ENCODE measurements at places on chromosomes 1 and 21.

DNA sequence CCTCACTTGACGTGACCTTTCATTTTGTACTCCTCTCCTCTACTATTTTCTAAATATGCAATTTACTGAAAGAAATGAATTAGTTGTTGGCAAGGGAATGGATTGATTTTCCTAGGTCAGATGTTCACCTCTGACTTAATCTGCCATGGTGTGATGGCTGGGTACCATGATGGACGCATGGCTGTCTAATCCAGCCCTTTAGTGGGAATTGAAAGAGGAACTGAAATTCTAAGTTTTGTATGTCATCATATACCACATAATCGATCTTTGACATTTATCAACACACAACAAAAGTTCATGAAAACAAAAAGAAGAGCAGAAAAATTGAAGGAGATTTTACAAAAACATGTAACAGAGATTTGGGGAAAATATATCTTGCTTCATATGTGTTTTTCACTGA, 331.3 kb upstream of the SNX7 start:
- no peak for DNase-seq

DNA sequence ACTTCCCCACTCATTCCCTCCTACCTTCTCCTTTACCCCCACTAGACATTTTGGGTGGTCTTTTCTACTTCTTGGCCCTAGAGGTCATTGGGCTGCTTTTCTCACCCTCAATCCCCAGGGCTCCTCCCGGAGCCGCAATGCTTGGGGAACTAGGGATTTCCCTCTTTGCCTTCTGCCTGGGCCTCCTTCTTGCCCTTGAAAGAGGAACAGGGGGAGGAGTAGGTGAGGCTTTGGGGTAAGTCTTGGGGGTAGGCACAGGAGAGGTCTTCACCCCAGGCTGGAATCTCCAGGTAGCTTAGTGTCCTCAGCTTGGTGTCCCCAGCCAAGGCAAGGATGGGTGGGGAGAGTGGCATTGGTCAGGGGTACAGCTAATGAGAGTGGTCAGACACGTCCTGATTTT, 56.2 kb upstream of the EPS8L3 start:
- DNase-seq, result no peak

GRCh38 chr1:2598329-2598931, 11.9 kb downstream of the PRXL2B start:
- DNase-seq, result no peak

- DNase-seq, result no peak
Observed at GRCh38 chr1:193310564-193310963, 124.2 kb upstream of the B3GALT2 start.

DNA sequence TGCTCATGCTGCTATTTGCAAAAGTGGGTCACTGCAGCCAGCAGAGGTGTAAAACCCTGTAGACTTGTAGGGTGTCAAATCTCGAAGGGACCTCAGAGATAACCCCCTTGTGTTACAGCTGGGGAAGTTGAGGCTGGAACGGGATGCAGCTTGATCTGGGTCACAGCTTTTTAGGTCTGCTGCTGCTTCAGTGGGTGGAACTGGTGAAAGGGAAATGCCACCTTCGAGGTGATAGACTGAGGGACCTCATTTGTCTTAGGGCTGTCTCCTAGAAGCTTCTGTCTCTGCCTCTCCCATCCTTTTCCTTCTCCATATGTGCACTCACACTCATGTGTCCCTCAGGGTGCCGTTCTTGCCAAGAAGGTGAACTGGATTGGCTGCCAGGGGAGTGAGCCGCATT, 35.4 kb downstream of the QSOX1 start:
- DNase-seq, result no peak

DNA sequence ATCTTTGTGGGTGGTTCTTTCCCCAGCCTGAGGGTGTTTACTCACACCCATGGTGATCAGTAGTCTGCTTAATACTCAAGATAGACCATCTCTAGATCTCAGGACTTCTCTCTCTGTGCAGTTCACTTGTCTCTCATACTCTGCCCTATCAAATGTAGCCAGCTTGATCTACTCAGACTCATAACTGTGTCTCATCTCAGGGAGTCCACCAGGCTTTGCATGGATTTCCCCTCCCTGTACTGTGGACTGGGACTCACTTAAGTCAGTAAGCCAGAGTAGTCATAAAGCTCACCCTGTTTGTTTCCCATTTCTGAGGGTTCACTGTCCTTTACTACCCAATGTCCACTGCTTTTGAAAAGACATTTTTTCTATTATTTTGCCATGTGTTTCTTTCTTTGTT, 41.8 kb downstream of the LYPLAL1 start:
- DNase-seq, result no peak
